CD4-positive, alpha-beta T cell treated with Interleukin-6 at 100 ng/mL for 8 hours (primary cell): ENCODE measurements at places on chromosomes 13 and 19.

DNA sequence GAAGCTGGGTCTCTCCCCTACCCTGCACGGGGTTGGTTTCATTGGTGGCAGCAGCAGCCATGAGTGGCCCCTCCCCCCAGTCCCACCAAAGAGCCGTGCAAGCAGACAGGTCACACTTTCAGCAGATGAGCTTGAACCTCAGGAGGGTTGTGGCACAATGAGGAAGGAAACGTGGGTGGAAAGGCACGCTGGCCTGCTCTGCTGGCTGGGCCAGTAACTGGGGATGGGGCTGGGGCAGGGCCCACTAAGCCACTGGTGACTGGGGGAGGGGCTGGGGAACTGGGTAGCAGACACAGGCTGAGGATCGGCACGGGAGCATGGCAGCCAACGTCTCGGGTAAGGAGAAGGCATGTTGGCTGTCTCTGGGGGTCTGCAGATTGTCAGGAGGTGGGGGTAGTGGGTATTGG lies at the start of gene P2RY11:
P2RY11 (plus strand) TSS at position 289 of the 407 bp plus-strand sequence; CDS start at position 318, 29 bp downstream.
- DNase-seq: no peak

DNA sequence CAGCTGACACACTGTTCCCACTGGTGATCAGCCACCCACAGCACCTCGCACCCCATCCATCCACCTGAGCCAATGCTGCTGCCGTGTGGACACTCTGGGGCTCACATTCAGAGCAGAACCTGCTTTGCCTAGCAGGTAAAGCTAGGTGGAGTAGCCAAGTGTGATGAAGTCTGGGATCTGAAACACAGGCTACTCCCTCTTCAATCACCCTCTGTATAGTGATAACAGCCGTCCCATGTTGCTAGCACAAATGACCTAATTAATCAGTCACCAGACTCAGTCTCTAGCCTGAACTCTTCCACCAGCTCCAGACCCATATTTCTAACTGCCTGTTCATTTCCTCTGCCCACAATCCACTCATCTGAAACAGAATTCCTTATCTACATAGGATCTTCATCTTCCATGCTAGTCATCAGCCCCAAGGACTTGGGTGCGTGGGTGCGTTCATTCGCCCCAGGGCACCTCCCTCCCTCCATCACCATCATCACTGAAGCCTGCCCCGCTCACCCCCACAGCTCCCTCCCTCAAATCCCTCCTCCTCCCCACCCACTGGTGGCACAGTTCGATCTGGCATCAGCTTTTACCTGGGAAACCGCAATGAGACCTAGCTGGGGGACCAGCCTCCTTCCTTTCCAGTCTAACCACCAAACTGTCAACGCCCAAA lies 19.8 kb downstream of the STK24 start:
- DNase-seq: no peak

DNA sequence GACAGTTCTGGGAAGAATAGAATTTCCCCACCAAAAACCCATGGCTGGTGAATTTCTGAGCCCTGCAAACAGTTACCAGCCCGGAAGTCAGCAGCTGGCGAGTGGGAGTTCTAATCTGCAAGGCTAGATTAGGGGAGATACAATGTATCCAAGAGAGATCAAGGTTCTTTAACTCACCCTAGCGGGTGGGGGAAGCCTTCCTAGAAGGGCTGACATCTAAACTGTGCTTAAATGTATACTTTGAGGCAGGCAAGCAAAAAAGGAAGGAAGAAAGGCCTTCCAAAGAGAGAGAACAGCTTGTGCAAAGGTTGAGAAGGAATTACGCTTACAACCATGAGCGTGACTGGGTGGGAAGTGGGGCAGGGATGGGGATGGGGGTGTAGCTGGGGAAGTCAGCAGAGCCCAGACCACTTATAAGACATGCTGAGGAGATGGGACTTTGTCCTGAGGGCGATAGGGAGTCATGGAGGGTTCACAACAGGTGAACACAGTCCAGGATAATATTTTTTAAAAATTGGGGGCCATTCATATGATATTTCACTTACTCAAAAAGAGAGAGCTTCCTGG lies 20.8 kb upstream of the ZNRF4 start:
- no peak for DNase-seq

- no peak for DNase-seq
Observed at GRCh38 chr19:50820549-50821247, 2.9 kb downstream of the KLK1 start.

DNA sequence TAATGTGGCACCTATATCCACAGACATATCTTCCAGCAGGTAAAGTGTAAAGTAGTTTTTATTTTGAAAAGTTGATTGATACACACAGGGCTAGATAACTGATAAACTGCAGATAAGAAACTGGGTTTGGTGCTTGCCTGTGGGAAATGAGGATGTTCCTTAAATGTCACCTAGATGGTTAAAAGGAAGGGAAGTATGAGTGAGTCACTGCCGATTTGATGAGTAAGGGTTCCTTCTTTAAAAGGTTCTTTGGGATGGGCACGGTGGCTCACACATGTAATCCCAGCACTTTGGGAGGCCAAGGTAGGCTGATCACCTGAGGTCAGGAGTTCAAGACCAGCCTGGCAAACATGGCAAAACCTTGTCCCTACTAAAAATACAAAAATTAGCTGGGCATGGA lies 73.8 kb upstream of the FRY start:
- DNase-seq: no peak

GRCh38 chr13:21924958-21925357 lies 254.1 kb downstream of the FGF9 start:
- no peak for DNase-seq

DNA sequence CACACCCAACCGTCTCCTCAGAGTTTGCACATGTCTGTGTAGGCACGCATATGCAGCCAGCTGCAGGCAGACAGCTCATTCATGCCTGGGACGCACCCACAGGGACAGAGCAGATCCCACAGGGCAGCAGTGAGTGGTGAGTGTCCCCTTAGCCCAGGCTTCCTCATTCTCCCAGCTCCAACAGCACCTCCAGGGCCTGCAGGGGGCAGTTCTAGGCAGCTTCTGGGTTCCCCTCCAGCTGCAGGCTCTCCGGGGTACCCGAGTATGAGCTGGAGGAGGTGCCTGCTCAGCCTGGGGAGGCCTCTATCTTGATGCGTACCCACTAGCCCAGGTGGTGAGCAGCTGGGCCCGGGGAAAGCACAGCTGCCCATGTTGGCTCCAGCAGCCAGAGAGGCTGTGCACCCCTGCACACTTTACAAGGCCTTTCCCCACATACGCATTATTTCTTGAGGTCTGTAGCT lies 1.3 kb upstream of the SHANK1 start:
- no peak for DNase-seq
